CD8-positive, alpha-beta T cell (primary cell): ENCODE measurements at places on chromosomes 4 and X. TPM values are rescaled to one million over a fixed set of nuclear protein-coding genes. Genes with fewer than 3 reads are reported as not detected.
A peak's percentile ranks its signal among the peaks of the same experiment; 100 is the strongest.

DNA sequence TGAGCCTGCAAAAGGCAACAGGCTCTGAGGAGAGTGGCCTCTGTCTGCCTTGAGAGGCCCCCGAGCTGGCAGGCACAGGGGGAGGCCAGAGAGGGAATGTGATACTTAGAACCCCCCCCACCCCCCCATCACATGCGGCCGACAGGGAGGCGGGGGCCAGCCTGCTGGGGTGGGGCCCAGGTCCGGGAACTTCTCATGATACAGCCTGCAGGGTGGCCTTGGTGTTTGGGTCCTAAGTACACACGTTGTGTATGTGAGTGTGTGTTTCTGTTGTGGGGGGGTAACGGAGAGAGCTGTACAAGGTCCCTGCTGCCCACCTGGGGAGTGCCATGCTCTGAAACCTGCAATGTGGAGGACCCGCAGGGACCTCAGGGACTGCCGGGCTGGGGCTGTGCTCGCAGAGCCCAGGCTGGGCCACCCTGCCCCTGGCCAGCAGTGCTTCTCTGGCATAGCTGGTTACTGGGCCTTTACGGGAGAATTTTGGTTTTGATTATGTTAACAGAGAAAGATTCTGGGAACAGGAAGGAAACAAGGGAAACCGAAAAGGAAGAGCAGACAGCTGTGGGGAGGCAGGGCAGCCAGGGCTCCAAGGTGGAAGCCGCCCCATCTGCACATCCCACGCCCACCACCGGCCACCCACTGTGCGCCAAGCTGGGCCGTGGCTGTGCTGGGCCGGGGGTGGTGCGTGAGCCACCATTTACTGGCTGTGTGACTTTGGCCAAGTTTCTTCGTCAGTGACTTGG, 19.9 kb downstream of the SH3BP2 start:
- no peak for DNase-seq

- no peak for DNase-seq
Observed at GRCh38 chr4:171583790-171584189, 229.4 kb upstream of the GALNTL6 start.

Gene EDA2R
- not detected for total RNA-seq

Gene ZNF595
- 6.4 TPM for total RNA-seq

Gene ODAM
- not detected for total RNA-seq

GRCh38 chr4:106208481-106209460, 107.2 kb downstream of the TBCK start:
- no peak for DNase-seq

Gene HTN1
- total RNA-seq, result not detected

Gene MAPK10
- not detected for total RNA-seq

Gene YY2
- total RNA-seq, result 1.1 TPM

GRCh38 chr4:174172274-174172673, 111.2 kb downstream of the FBXO8 start:
- DNase-seq, result no peak

GRCh38 chrX:28552322-28552721, 34.9 kb upstream of the IL1RAPL1 start:
- no peak for DNase-seq

- no peak for DNase-seq
Observed at GRCh38 chr4:39427520-39428114, 20.9 kb downstream of the KLB start.

DNA sequence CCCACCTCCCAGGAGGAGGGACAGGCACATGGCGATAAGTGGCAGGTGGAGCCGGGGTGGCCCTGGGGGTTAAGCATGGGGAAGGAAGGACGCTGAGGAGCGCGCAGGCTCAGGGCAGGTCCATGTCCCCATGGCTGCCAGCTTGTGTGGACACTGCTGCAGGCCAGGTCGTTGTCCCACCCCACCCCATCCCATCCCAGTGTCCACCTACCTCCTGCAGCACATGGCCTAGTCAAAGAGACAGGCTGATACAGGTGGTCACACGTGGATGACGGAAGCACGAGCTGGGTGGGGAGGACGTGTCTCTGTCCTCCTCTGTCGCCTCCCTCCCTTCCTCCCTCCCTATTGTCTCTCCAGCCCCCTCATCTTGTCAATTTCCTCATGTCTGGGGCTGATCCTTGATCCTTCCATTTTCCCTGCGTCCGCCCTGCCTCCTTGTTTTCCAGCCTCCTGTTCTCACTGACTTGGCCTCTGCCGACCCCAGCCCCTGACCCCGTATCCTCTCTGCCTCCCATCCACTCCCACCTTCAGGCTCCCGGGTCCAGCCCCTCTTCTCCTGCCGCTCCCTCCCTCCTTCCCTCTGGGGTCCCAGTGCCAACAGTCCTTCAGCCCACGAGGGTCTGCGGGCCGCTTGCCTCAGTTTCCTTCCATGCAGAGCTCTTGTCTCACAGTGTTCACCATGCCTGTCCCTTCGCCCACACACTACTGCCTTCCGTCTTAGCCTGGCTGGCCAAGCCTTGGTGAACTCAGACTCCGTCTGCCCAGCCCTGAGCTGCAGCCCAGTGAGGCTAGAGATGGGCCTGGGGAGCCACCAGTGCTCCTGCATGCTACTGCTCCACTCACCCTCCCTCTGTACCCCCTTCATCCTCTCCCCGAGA, 15.5 kb upstream of the ADD1 start:
- peak; percentile 8 for DNase-seq

- no peak for DNase-seq
Observed at GRCh38 chrX:120672841-120673530, 43.1 kb upstream of the C1GALT1C1 start.

DNA sequence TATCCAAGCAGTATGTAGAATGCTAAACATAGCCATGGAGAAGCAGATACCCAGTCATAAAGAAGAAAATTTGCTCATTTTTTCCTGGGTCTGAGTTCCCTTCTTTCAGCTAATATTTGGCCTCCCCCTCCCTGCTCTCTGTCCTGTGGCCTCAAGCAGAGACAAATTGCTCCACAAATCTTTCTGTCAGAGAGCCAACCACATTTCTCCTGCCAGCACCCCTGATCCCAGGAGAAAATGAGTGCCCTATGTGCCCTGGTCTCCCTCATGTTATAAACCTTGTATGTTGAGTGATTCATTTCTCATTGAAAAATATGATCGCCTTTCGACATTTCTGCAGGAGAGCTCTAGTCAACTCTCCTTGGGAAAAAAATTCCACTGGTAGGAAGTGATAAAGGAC, 82.0 kb downstream of the TMEM156 start:
- DNase-seq, result no peak

DNA sequence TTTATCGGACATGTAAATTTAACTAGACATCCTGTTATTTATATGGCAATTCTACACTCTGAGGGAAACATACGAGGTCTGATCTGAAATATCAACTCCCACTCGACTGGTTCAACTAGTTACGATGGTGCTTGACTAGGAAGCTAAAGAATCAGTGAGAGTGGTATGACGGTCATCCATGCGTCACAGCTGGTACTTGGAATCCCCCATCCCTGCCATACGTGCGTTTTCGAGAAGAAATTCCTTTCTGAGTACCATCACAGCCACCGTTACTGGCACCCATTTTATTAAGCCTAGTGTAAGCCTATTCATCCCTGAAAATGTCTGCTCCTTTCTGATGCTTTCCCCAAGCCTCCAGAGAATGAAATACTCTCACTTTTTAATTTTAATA, 695 bp upstream of the PIGA start:
- DNase-seq, result peak; percentile 1

Gene TEX13B
- not detected for total RNA-seq

Gene RAB41
- not detected for total RNA-seq

GRCh38 chr4:73376251-73376650, 27.8 kb upstream of the ALB start:
- no peak for DNase-seq

DNA sequence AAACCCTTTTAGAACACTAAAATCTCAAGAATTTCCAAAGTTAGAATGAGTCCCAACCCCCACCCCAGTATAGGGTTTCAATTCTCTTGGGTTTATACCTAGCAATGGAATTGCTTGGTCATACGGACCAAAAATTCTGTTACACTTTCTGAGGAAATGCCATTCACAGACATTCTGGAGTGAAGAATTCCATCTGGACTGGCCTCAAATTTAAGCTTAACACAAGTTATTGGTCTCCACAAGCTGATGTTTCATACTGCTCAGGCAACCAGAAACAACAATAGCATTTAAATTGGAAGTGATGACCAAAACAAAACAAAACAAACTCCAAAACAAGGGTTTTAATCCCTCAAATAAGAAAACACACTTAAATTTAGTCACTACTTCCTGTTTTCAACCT, 51.1 kb downstream of the GPC4 start:
- DNase-seq, result no peak

DNA sequence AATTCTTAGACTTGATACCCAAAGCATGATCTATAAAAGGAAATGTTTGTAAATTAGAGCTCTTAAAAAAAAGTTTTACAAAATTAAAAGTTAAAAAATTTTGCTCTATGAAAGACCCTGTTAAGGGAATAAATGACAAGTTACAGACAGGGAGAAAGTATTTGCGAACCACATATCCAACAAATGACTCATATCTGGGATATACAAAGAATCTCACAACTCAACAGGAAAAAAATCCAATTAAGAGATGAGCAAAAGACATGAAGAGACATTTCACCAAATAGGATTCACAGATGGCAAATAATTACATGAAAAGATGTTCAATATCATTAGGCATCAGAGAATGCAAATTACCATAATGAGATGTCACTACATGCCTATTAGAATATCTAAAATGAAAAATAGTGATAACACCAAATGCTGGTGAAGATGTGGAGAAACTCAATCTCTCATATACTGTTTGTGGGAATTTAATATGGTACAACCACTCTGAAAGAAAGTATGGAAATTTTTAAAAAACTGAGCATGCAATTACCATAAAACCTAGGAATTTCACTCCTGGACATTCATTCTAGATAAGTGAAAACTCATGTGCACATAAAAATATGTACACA, 100.8 kb upstream of the EOLA2 start:
- DNase-seq, result no peak

Gene FAM184B
- not detected for total RNA-seq

- DNase-seq, result no peak
Observed at GRCh38 chr4:41212616-41213203, 1.6 kb downstream of the APBB2 start.

DNA sequence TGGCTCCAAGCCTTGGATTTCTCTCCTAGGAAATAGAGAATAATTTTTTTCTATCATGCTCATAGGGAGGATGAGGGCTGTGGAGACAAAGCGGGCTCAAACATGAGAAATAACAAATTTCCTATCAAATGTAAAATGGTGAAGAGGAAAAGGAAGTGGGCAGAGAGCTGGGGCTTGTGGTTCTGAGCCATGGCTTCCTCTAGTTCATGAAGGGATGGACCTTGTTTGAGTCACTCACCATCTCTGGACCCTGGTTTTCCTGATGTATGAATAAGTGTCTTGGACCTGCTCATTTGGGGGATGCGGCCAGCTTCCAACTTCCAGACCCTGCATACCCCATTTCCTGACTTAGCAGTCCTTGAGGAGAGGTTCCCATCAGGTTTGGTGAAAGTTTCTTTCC, 63.0 kb downstream of the MSX1 start:
- DNase-seq, result no peak

Gene DUSP21
- total RNA-seq, result not detected

DNA sequence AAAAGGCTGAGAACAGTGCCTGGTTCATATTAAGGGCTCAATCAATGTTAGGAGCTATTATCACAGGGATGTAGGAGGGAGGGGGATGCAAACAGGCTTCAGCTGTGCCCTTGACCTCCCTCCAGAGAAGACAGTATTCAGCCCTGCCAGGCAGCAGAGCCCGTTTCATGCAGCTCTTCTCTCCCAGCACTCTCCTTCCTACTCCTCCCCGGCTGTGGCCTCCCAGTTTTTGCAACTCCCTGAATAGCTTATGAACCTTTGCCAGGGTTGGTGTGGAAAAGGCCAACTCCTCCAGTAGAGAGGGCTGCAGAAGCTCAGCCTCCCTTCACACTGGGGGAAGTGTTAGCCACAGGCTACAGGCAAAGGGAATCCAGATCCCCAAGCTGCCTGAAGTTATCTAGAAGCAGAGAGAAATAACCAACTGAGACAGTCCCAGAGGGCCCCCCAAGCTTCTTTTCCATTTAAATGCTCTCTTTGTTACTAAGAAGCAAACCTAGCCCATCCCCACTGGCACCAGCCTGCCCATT, 31.7 kb upstream of the APLN start:
- no peak for DNase-seq

DNA sequence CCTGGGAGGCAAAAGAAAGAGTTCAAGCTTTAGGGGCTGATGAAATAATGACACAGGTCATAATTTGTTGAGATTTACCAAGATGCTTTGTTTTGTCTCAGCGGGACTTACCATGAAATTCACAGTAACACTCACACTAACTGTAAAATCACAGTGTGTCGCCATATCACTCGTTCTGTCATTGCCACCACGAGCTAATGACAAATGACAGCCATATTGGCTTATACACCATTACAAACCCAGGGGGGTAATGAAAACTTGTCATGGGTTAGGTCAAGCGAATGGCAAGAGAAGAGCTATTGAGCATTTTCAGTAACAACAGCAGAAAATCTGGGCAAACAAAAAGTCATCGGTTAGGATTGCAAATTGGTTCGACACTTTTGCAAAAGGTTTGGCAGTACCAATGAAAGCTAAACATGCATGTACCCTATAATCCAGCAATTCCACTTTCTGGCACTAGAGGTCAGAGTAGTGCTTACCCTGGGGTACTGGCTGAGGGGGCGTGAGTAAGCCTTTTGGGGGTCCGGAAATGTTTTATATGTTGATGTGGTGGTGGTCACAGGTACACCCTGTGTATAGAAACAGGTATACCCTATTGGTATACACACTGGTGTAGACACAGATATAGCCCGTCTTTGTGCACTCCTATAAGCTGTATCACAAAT, 83.9 kb upstream of the RAI2 start:
- DNase-seq, result peak; percentile 19

Gene GCNA
- 3.9 TPM for total RNA-seq

GRCh38 chr4:165301833-165302232, 25.6 kb upstream of the MSMO1 start:
- no peak for DNase-seq

- DNase-seq, result no peak
Observed at GRCh38 chr4:159383562-159383931, 280.7 kb downstream of the RAPGEF2 start.

Gene MORF4L2
- 203 TPM for total RNA-seq

Gene HTR2C
- total RNA-seq, result not detected

GRCh38 chr4:63901304-63901703, 507.9 kb downstream of the TECRL start:
- DNase-seq, result no peak

- DNase-seq, result no peak
Observed at GRCh38 chrX:5876984-5877596, 351.6 kb downstream of the NLGN4X start.

- no peak for DNase-seq
Observed at GRCh38 chr4:106677213-106677612, 308.6 kb upstream of the GIMD1 start.

GRCh38 chrX:15948318-15948660, 93.7 kb upstream of the AP1S2 start:
- DNase-seq, result no peak

- DNase-seq, result no peak
Observed at GRCh38 chrX:17298564-17298963, 76.4 kb upstream of the NHS start.

GRCh38 chr4:186132577-186133242, 28.2 kb downstream of the FAM149A start:
- no peak for DNase-seq

- no peak for DNase-seq
Observed at GRCh38 chrX:72685810-72686456, 28.2 kb downstream of the PHKA1 start.
